Effector memory CD8-positive, alpha-beta T cell (primary cell): ENCODE measurements at places on chromosomes 3 and 15.

DNA sequence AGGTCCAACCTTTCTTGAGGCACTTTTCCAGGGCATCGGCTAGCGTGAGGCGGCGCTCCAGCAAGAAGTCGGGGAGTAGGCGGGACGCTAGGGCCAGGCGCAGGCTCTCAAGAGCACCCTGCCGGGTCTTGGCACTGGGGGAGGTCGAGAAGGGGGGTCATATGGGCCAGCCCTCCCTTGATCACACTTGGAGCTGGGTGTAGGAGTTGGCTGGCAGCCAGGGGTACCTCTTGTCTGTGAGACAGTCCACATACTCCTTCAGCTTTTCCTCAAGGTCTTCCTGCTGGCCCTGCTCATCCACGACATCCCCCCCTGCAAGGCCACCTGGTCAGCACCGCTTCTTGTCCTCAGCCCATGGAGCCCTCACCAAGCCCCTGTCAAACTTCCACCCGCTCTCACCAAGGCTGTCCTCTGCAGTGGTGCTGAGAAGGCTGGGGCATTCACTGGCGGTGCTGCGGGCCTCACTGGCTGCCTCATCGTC, 2.0 kb downstream of the IFRD2 start:
- DNase-seq = no peak

DNA sequence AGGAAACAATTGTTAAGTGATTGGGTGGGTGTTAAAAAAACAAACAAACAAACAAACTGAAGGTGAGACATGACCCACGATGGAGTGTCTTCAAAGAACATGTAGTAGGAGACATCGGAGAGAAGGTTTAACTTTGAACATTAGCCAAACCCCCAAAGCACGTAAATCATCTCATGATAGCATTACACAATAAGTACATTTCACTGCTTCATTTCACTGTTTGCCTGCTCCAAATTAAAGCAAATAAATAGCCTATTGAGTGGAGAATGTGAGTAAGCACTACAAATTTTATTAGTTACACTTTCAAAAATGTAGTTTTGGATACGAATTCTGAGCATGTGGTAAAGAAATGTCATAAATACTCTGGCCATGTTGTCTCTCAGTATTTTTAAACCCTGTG, 287.0 kb downstream of the SI start:
- DNase-seq = no peak

- DNase-seq = no peak
Observed at GRCh38 chr3:152519376-152519775, 250.6 kb downstream of the MBNL1 start.

DNA sequence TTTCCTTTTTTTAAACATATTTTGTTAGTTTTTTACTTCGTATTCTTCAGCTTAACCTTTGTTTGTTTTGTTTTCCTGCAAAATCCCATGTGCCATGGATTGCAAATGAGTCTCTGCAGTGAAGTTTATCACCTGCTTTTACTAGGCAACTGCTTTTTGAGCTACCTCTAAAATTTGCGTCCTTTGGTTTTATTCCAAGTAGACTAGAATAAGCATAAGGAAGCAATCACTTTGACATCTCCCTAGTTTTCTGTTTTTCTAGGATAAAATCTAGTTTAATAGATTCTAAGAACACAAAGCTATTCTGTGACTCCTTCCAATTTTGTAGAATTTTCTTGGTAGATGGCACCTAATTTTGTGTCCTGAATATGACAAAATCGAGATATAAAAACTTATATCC, 1059.2 kb downstream of the OTOL1 start:
- no peak for DNase-seq

- DNase-seq = peak; percentile 4
Observed at GRCh38 chr15:66294157-66294931, 976 bp downstream of the DIS3L start.

DNA sequence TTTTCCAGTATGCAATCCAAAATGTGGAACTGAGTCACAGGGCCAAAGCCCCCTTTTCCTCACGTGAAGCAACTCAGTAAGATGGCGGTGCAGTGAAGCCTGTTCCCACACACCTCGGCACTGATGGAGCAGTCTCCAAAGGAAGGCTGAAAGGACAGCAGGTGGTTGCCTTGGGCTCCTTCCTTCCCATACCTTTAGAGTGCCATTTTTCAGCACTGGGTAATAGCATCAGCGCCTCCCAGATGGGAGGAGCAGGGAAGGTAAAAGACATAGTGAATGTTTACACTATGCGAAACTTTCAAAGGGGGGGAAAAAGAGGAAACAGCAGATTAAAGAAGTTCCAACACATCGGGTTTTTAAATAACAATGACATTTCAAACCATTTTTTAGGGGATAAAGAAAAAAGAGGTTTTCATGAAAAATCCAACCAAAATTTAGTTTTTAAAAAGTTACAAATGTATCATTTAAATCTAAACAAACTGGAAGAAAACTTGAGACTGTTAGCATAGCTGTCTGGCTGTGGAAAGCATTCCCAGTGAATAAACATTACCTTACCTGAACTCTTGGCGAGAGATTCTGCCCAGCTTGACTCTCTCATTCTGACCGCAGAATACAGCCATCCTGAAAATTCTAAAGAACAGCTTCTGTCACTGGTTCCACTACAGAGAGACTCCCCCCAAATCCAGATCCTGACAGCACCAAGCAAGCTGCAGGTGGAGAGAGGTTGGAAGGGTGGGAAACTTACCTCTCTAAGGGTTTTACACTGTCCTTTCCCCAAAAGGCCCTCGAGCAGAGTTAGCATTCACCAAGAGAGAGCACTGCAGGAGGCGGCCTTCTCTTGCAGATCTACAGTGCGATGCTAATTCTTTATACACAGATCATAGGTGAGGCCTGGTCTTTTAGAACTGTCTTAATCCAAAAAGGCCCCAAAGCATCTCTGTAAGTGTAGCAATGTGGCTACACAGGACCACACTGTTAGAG, 32.6 kb downstream of the ABCC5 start:
- DNase-seq = no peak

DNA sequence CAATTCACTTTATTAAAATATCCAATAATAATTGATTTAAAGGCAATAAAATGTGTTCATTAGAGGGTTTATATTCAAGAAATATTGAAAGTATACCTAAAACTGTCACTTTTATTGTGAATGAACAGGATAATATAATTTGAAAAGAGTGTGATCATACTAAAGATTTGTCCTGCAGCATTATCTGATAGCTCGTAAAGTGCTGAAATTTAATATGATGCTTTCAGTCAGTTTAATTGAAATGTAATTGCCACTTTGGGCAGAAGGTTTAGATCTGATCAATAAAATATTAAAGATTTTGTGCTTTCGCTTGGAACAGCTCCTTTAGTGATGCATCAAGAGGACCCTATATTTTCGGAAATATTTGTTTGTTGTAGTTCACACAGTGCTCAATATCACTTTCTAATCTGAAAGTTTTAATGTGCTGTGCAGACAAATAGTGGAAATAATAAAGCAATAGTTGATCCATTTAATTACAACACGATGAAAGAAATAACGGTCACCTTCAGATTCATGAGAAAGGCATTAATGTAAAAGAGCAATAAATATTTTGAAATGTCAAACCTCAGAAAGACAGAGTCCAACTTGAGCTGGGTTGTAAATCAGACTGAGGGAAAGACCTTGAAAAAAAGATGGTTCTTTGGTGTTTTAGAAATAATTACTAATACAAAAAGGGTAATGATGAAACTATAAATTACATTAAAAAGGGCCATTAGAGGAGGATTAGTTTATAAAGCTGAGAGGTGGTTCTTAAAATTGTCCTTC, 129.7 kb upstream of the MEIS2 start:
- no peak for DNase-seq

- no peak for DNase-seq
Observed at GRCh38 chr3:54086652-54087405, 35.5 kb upstream of the CACNA2D3 start.

GRCh38 chr3:53075743-53076140, 29.9 kb upstream of the SFMBT1 start:
- no peak for DNase-seq

GRCh38 chr3:359672-360071, 163.1 kb downstream of the CHL1 start:
- DNase-seq = no peak

GRCh38 chr15:67512933-67513714, 7.8 kb upstream of the C15orf61 start:
- no peak for DNase-seq

DNA sequence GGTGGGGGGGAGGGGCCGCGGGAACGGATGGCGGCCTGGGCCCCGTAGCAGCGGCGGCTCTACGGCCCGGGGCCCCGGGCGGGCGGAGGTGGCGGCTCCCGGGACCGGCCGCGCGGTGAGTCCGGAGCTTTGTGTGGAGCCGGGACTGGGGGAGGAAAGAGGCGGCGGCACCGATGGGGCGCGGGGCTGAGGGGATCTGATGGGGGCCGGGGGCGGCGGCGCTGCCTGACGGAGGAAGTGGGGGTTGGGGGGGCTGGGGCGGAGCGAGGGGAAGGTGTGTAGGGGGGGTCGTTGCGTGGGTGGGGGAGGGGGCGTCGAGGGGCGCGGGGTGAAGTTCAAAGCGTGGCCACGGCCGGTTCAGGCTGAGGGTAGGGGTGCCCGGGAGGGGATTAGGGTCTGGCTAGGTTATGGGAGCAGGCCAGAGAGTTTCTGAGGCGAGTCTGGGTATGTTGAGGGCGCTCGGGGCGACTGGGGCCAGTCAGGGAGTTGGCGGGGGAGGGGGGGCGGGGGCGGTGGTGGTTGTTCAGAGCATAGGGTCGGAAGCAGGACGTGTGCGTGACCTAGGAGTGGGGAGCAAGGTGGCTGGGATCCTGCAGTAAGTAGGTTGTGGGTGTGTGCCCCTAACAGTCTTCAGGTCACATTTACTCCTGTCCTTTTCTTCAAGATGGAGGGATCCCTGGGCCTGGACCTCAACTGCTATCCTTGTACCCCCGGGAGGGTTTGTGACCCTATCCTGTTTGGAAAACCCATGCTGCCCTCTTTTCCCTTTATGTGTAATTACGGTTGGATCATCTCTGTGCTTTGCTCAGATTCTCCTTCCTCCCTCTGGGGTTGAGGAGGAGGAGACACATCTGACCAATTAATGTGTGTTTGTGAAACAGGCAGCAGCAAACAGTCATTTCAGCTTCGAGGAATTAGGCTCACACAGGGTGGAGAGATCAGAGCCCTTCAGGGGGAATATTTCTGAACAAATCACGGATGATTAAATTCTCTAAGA, 644 bp downstream of the ZNF609 start:
- no peak for DNase-seq

GRCh38 chr15:88395872-88396781, 71.1 kb downstream of the MRPL46 start:
- DNase-seq = no peak

DNA sequence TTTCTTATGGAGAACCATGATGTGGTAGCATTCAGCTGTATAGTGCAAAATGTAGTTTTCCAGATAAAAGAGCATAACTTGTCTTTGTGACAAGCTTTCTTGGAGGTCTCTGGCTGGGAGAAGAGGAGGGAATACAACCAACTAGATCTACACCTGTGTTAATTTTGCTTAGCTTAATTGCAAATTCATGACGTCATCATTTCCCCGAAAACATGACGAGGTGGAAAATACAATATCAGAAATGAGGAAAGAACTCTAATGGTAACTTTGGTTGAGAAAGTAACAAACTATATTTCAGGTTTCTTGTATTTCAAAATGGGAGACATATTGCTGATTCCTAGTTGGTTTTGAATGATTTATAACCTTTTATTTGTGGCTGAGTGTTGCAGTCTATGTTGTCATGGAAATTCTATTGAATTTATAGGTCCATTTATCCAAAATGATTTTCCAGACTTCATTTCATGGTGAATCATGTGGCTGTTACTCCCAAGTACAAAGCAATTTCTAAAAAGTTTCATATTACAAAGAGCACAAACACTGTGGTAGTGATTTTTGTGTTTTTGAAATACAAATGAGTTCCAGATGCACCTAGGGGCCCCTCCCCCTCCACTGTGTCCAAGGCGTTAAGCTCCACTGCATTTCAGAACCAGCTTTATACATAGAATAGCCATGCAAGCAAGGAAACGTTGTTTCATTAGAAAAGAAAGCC, 307.2 kb downstream of the FEZF2 start:
- DNase-seq = no peak

GRCh38 chr15:82663186-82663600, 16.0 kb upstream of the CPEB1 start:
- peak; percentile 19 for DNase-seq

DNA sequence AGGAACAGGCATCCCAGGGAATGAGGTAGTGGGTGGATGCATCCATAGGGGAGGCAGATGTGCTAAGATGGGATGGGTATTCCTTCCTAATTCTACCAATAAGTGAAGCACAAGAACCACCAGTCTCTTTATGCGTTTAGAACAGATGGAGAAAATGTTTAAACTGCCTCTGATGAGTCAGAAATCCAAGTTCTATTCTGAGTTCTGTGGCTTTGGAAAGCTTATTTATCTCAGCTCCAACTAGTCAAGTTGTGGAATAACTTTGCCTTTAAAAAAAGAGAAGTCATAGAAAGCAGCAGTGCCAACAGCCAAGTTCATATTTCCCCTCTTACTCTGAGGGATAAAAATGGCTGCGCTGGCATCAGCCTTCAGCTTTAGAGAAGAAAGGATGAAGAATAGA, 761.7 kb downstream of the IGSF11 start:
- DNase-seq = no peak

DNA sequence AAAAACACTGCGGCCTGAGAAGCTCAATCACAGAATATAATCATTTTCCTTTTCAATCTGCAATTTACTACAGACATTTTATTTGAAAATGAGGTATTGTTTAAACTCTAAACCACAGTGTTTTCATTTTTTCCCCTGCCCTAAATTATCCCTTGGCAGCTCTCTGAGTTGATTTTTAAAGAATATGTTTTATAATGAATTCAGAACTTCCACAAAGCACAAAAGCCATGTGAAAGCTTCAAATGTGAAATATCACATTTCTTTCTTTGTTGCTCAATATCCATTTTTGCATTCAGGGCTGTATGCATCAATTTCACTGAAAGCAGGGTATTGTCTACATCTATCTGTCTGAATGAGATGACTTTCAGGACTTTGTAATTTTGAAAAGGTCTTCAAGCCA, 813.6 kb upstream of the ALCAM start:
- no peak for DNase-seq

DNA sequence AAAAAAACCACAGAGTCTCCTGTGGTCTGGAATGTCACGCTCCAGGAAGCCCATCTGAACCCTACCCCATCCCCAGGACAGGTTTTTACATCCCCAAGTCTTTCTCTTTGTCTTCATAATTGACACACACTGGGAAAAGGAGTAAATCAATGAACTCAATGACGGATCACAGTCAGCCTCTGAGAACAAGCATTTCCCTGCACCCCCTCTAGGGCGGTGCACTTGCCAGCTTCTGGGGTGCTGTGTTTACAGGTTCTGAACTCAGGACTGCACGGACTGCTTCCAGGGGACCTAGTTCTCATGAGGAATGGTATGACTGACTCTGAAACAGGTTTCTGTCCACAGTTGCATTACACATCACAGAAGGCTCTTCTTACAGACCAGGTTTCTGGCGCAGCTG, 81.1 kb downstream of the NUP210 start:
- no peak for DNase-seq

DNA sequence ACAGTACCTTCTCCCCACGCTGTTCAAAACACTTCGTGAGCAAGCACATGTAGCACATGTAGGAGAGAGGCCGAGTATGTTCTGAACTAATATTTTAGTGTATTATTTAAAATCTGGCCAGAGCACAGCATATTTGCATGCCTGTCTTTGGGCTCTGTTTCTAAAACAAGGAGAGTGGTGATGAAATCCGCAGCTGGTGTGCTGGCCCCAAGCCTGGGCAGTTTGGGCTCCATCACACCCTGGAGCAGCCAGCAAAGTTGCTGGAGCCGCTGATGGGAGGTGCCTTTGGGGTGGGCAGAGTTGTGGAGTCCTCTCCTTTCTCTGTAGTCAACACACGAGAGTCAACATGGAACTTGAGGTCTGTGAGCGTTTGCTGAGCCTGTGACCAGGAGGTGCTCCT, 116.6 kb downstream of the SLCO3A1 start:
- DNase-seq = no peak

GRCh38 chr15:77578641-77579372, 53.9 kb downstream of the LINGO1 start:
- DNase-seq = no peak
